Left ventricle myocardium superior (tissue), 1 donor: ENCODE measurements at places on chromosomes 5 and 9. TPM values are rescaled to one million over a fixed set of nuclear protein-coding genes. Genes with fewer than 3 reads are reported as not detected.

Gene BNIP1
- total RNA-seq: 8.1 TPM

GRCh38 chr5:83340511-83340918 lies 131.0 kb upstream of the VCAN start:
- DNase-seq: no peak

DNA sequence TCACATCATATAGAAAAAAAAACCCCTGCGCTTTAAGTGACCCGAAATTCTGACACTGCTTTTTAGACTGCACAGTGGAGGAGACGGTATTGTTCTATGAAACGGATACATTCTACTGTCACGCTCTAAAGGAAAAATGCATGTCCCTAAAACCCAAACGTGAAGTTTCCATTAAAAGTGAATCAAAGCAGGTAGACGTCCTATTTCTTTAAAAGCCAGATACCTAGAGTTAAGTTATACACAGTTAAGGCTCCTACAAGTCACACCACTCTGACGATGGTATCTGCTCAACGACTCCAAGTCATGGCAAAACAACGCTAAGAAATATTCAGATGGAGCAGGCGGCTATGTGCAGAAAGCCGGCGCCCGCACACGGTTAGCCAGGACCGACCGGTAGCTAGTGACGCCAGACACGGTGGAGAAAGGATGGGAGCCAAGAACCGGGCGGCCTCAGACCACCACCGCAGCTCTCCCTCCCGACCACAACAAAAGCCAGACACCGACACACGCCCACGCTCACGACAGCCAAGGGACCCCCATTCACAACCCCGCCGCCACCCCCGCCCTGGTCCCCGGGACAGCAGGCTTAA lies 734 bp downstream of the SKP1 start:
- DNase-seq: no peak

DNA sequence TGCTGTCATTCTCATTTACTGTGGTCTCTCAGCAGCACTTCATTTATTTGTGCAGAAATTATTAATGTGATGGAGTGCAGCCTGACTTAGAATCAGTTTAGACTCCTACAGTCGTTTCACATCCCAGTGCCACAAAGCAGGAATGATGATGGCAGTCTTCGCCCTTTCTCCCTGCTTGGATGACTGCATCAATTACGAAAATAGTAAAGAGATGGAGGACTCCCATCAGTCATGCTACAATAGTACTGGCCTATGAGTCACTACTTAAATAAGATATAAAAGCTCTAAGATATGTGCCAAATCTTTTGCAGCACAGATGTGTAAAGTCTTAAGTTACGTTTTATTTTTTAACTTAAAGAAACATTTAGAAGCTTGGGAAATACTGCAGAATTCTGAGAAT lies 263.9 kb downstream of the CHSY3 start:
- no peak for DNase-seq

DNA sequence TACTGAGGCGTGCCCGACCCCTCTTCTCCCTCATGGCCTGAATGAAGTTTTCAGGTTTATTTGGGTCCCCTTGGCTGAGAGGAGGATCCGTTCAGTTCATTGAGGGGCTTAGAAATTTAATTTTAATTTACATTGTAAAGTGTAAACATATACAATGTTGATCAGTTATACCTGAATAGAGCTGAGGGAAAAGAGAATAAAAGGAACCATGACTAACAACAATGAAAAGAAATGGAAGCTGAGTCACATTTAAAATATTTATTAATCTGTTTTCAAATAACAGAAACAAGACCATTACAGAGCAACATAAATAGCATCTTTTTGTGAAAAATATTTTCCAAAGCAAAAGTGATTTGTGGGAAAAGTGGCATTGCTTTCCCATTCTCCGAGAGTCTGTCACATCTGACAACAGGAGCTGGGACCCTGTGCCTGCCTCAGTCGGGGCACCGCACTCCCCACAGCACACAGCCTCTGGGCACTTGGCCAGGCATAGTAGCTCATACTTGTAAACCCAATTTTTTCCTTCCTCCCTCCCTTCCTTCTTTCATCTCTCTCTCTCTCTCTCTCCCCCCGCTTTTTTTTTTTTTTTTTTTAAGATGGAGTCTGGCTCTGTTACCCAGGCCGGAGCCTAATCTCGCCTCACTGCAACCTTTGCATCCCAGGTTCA lies 28.7 kb downstream of the PROP1 start:
- no peak for DNase-seq

GRCh38 chr5:38598296-38598993 lies 42.0 kb upstream of the LIFR start:
- DNase-seq: no peak

GRCh38 chr9:33263131-33264002 lies 1.1 kb downstream of the BAG1 start:
- DNase-seq: peak; percentile 35
